ENCODE measurements at places on chromosomes 16 and 17. TPM values are rescaled to one million over a fixed set of nuclear protein-coding genes. Genes with fewer than 3 reads are reported as not detected.

NHLRC4 gene
- 1.2 TPM for total RNA-seq

RNF166 gene
- 45.0 TPM for total RNA-seq

DNASE1 gene
- 10.0 TPM for total RNA-seq

BRIP1 gene
- 18.2 TPM for total RNA-seq

EXOC3L1 gene
- 0.34 TPM for total RNA-seq

KCNJ18 gene
- not detected for total RNA-seq

DNAI2 gene
- total RNA-seq: 0.12 TPM

NOTUM gene
- 1.5 TPM for total RNA-seq

PDILT gene
- total RNA-seq: not detected

KRT20 gene
- not detected for total RNA-seq

ATP2C2 gene
- not detected for total RNA-seq

SERPINF2 gene
- total RNA-seq: 0.41 TPM

KRTAP1-5 gene
- total RNA-seq: not detected

NOS2 gene
- total RNA-seq: not detected

HID1 gene
- total RNA-seq: 0.31 TPM

EPX gene
- total RNA-seq: not detected
